Astrocyte (in vitro differentiated cells and primary cell): ENCODE measurements at places on chromosomes 13 and 19. TPM values are rescaled to one million over a fixed set of nuclear protein-coding genes. Genes with fewer than 3 reads are reported as not detected.
A peak's percentile ranks its signal among the peaks of the same experiment; 100 is the strongest.

GRCh38 chr19:15609261-15609660, 5.8 kb upstream of the CYP4F8 start:
- DNase-seq: no peak

- DNase-seq: no peak
Observed at GRCh38 chr19:17420475-17420924, 653 bp downstream of the MVB12A start.

ATCAY gene
- 4.5 and 6.5 TPM in 2 replicates for total RNA-seq

DNA sequence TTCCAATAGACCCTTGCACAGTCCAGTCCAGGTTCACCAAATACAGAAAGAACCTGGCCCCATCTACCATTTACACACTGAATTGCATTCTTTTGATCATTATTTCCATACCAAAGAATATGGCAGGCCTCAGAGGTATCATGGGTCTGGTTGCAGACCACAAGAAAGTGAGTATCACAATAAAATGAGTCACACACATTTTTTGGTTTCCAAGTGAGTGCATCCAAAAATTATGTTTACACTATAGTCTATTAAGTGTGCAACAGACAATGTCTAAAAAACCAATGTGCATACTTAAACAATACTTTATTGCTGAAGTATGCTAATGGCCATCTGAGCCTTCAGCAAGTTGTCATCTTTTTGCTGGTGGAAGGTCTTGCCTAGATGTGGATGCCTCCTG, 105.3 kb downstream of the SPACA7 start:
- DNase-seq: peak; percentile 23

DNA sequence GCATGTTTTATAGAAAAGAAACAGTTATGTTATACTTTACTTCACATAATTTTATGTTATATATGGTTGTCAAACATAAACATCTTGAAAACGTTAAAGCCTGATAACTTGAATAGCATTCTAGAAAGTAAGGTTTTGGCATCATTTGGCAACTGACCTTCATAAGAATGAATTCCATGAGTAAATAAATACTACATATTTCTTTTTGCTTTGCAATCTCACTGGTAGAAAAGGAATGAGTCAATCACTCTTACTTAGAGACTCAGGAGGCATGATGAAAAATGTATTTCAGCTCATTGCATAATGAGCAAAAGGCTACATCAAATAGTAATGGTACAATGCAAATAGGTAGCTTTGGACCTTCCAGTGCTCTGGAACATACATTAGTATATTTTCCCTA, 1381.9 kb downstream of the EFNB2 start:
- DNase-seq: no peak

FLT1 gene
- total RNA-seq: 7.3 and 10.0 TPM in 2 replicates

DNA sequence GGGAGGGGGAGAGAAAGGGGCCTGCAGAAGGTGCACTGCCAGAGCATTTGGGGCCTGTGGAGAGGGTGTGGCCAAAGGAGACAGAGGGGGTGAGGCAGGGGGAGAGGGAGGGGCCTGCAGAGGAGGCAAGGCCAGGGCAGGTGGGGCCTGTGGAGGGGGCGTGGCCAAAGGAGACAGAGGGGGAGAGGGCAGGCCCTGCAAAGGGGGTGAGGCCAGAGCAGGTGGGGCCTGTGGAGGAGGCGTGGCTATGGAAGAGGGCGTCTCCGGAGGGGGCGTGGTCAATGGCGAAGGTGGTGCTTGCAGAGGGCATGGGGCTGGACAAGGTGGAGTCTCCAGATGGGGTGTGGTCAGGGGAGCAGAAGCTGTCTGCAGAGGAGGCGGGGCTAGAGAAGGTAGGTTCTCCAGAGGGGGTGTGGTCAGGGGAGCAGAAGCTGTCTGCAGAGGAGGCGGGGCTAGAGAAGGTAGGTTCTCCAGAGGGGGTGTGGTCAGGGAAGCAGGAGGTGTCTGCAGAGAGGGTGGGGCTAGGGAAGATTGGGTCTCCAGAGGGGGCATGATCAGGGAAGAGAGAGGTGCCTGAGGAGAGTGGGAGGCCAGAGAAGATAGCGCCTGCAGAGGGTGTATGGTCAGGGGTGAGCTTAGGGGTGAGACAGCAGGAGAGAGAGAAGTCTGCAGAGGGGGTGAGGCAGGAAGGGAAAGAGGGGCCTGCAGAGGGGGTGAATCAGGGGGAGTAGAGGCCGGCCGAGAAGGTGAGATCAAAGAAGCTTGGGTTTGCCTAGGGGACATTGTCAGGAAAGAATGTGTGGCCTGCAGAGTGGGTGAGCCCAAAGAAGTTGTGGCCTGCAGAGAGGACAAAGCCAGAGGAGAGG, 3.4 kb downstream of the PRR36 start:
- DNase-seq: no peak

GRCh38 chr13:64672751-64673150, 2557.4 kb downstream of the PCDH9 start:
- no peak for DNase-seq

GRCh38 chr19:33705860-33706259, 84.1 kb downstream of the CHST8 start:
- no peak for DNase-seq

- no peak for DNase-seq
Observed at GRCh38 chr19:15631817-15632216, 8.9 kb upstream of the CYP4F3 start.

DNA sequence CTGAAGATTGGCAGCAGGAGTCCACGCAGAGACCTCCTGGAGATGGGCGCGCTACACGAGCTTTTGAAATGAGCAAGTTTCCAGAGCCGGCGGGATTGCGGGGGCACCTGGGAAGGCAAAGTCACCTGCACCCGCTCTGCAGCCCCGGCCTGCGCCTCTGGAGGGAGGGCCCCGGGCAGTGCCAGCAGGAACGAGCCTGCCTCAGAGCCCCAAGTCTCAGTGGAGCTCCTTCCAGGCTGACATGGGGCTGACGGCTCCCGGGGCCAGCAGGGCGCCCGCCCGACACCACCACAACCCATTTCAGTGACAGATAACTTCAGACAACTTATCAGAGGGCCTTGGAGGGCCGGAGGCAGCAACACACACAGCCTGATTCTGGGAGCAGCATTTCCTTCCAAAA, 45.0 kb downstream of the RASA3 start:
- DNase-seq: no peak

ZNF625 gene
- total RNA-seq: 13.7 and 16.1 TPM in 2 replicates

SYT3 gene
- not detected in 2 replicates for total RNA-seq

- no peak for DNase-seq
Observed at GRCh38 chr13:87356314-87356713, 314.9 kb upstream of the SLITRK5 start.

DNA sequence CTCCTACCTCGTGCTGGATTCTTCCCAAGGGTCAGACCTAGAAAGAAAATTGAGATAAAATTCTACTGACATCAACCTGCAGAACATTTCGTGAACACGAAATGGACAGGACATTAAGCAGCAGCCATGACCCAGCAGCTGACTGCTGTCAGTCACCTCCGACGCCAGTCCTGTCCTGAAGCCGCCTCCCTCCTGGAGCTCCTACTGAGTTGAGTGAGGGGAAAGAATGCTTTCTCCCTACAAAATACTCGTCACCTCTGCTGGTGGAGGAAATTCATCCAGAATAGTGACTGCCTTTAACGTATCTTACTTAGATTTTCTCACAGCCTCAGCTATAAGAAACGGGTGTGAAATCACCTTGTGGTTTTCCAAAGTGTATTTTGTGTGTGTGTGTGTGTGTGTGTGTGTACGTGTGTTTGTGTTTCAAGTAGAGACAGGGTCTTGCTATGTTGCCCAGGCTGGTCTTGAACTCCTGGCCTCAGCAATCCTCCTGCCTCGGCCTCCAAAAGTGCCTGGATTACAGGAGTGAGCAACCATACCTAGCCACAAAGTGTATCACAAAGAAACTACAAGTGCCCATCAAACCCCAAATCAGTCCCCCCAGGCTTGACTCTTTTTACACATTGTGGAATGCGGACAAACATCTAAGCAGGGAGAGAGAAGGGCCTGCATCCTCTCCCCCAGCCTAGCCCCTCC, 2.3 kb upstream of the C13orf42 start:
- no peak for DNase-seq

GRCh38 chr13:36518707-36519106, 86.4 kb downstream of the CCNA1 start:
- DNase-seq: no peak

KIR3DL1 gene
- not detected in 2 replicates for total RNA-seq
